Stimulated activated naive CD4-positive, alpha-beta T cell treated with Interleukin-2 at 50 U/mL for 16 hours (primary cell): ENCODE measurements at places on chromosomes 2 and 18.

GRCh38 chr2:144501118-144501517 lies 18.8 kb downstream of the ZEB2 start:
- no peak for DNase-seq

DNA sequence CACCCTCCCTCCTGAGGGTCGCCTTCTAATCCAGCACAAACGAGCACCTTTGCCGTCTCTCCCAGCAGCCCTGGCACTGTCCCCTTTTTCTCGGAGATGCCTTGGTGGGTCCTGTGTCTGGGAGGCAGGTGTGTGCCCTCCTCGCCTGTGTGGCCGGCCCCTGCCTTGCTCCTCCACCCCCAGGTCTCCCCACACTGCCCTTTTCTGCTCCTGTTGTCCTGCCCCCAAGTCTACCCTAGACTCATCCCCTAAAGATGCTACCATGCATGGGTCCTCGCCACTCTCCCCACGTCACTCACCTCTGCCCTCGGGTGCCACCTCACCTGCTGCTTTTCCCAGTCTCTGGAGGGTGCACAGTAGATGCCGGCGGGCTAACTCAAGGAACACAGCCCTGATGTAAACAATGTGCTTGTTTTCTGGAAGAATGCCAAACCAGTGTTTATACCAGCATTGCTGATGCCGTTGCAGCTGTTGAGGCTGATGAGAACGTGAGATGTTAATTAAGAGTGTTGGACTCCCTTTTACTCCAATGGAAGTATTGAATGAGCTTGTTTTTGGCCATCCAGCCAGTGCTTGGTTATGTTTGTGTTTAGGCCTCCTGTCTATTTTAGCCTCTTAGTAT lies 223.1 kb downstream of the AGAP1 start:
- no peak for DNase-seq

- DNase-seq = no peak
These were observed 48.3 kb downstream of the THUMPD2 start for GRCh38 chr2:39730685-39731302.

DNA sequence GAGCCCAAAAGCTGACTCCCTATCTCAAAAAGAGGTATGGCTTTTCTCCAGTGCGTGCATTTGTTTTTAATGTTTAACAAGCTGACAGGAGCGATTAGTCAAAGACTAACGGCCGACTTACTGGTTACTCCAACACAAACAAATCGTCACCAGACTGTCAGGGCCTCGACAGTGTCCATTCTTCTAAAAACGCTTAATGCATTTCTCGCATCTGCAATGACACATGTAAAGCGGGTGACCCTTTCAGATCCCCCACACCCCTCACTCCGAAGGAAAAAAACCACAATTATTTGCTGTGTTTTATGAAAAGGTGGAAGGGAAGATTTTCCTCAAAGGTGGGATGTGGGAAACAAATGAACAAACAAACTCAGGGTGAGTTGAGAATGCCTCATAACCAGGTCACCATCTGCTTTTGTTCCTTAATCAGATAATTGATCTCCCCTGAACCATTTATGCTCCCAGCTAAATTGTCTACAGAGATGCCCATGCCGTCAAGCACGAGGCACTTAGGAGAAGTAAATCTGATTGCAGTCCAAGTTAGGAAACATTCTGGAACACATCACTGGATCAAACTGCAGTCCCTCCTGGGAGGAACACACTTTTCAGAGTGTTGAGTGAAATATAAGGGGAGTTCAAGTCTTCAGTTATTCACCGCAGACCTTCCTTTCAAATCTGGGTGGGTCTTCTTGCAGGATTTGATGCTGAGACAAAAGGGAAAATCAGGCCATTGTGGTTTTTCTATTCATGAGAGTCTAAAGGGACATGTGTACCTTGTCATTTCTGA lies 340.8 kb downstream of the CMPK2 start:
- DNase-seq = no peak

GRCh38 chr18:21451851-21452250 lies 148.7 kb downstream of the ESCO1 start:
- no peak for DNase-seq

GRCh38 chr2:12619975-12620374 lies 96.8 kb upstream of the TRIB2 start:
- no peak for DNase-seq

DNA sequence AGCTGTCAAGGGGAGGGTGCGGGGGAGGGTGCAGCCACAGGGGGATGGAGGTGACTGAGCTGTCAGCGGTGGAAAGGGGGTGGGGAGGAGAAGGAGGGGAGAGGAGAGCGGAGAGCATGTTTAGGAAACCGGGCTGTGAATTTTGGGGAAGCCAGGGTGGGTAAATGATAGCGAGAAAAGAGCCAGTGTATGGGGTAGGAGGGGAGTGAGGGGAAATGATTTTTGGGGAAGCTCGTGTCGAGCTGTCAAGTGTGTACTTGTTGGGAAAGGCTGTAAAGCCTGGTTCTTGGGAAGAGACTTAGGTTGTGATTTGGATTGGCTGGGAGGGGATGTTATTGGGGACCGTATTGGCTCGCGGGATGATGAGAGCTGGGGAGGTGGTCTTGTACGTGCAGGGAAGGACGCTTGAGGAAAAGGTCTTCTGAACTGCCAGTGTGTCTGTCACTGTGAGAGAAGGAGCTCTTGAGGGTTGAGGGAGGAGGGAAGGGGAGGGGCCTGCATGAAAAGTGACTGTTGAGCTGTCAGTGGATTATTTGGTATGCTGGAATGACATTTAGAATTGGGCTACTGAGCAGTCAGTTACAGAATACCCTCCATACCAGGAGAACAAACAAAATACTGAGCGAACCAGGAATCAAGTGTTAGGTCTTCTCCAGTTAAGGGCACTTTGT lies 1.0 kb downstream of the UBR3 start:
- peak; percentile 62 for DNase-seq

GRCh38 chr18:44735096-44735495 lies 54.4 kb downstream of the SETBP1 start:
- DNase-seq = no peak

DNA sequence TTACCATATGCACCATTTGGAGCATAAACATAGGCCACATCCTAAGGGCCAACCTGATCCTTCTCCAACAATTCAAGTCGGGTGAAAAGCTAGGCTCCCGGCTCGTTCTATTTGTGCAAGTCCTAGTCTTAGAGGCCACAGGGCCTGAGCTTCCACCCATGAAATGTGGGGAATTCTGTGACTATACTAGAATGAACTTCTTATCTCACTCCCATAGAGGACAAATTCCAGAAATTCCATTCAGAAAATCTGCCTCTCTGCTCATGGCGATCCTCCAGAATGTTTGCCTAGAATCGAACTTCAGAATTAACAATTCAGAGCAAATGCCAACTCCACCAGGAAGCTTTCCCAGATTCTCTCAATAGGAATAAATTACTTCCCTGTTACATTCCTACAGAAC lies 187.9 kb downstream of the BCL11A start:
- no peak for DNase-seq

GRCh38 chr2:179165356-179166000 lies 99.2 kb downstream of the SESTD1 start:
- no peak for DNase-seq

GRCh38 chr18:10381951-10382350 lies 72.5 kb upstream of the APCDD1 start:
- no peak for DNase-seq

DNA sequence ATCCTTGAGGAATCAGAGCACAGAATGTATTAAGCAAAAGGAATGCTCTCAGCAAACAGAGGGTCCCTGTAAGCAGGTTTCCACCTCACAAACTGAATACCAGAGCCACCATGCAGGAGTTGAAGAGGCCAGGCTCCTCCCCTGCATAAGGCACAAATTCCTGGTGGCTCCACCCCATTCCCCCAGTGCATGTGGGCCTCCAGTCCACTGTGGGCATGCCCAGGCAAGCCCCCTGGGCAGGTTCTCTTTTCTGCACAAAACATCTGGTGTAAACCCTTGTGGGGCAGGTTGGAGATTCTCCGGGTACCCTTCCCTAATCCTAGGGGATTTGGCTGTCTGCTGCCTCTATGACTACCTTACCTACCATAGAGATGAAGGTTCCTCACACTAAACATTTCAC lies 166.5 kb downstream of the PTPRM start:
- no peak for DNase-seq

DNA sequence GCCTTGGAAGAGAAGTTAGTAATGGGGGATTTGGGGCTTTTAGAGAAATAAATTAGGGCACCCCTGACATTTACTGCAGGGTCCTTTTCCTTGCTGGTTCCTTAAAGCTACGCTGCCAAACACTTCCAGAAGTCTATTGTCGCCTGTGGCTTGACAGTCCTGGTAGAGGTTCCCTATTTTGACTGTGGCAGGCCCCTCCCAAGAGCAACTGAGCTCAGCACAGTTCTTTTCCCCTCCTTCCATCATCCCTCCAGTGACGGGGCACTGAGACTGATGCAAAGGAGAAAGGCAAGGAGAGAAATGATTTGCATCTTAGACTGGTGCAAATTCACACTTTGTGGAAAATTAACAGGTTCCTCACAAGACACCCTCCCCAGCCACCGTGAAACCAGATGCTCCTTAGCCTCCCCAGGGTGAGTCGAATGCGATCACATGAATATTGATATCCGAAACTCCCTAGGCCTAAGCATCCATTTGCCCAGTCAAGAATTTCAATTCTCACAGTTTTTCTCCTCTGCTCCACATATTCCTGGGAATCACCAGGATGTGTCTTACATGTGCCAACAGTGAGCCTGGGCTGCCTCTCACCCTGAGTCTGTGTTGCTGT lies 45.4 kb downstream of the RABL2A start:
- DNase-seq = no peak

GRCh38 chr2:128308284-128308731 lies 10.4 kb downstream of the HS6ST1 start:
- DNase-seq = no peak

- DNase-seq = no peak
These were observed 12.0 kb downstream of the PSMD1 start for GRCh38 chr2:231068525-231069222.

DNA sequence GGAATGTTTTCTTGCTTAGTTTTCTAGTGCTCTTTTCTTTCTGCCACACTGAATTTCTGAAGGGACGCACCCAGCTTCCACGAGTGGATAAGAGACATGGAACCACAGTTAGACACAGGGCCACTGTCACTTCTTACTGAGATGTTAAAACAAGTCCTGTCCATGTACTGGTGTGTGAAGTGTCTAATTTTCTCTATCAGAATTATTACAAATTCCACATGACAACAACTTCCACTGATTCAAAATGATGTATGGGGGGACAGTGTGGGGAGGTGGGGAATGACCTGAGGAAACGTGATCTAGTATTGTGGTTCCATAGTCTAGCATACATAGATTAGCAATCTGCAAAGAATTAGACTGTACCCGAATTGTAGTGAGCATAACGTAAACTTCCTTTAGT lies 169.6 kb downstream of the TMEM247 start:
- no peak for DNase-seq

DNA sequence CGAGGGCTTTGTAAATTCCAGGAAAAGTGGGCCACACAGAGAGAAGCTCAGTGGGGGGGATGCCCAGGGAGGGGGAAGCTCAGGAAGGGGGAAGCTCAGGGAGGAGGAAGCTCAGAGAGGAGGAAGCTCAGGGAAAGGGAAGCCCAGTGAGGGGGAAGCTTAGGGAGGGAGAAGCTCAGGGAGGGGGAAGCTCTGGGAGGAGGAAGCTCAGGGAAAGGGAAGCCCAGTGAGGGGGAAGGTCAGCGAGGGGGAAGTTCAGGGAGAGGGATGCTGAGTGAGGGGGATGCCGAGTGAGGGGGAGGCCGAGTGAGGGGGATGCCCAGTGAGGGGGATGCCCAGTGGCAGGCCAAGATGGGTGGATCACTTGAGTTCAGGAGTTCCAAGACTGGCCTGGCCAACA lies 821 bp upstream of the CHRNG start:
- DNase-seq = no peak

DNA sequence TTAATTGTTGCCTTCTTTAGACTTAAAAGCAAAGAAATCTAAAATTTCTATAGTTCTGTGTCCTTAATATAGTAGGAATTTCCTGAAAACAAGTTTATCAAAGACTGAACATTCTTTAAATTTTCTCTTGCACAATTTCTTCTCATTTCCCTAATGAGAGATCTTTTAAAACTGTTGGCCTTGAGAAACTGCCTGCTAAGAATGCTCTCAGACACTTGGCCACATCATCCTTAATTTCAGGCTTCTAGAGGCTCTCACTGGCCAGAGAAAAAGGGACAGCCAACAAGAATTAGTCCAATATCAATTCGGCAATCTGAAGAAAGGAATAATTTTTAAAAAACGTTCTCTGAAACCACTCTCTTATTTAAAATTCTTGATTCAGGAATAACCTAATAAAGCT lies 167.0 kb upstream of the CREB1 start:
- no peak for DNase-seq

DNA sequence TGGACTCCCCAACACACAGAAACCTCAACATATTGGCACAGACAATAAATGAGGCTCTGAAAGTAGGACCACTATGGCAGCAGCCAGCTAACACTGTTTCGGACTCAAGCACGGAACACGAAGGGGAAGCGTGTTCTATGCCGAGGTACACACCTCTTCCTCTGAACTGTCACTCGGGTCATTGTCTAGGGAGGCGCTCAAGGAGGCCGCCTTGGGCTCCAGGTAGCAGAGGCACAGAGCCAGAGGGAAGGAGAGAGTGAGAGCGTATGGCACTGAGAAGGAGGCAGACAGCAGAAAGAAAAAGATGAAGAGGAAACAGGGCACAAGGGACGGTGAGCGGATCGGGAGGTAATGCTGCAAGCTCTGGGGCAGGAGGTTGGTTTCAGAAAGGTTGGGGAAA lies 120.1 kb upstream of the ZBTB14 start:
- no peak for DNase-seq

DNA sequence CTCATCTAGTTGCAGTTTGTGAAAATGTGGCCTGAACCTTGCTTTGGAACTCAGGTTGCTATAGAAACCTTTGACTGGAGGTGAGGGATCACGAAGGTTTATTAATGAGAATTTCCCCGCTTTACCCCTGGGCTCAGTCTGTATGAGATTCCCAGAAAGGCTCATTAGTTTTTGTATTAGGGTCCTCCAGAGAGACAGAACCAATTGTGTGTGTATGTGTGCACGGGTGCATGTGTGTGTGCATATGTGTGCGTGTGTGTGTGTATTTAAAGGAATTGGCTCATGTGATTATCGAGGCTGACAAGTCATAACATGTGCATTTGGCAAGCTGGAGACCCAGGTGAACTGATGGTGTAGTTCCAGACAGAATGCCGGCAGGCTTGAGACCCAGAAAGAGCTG lies 113.8 kb upstream of the DLX2 start:
- DNase-seq = no peak
